Thyroid gland (tissue), 4 donors: ENCODE measurements at places on chromosomes 16 and 17.

DNA sequence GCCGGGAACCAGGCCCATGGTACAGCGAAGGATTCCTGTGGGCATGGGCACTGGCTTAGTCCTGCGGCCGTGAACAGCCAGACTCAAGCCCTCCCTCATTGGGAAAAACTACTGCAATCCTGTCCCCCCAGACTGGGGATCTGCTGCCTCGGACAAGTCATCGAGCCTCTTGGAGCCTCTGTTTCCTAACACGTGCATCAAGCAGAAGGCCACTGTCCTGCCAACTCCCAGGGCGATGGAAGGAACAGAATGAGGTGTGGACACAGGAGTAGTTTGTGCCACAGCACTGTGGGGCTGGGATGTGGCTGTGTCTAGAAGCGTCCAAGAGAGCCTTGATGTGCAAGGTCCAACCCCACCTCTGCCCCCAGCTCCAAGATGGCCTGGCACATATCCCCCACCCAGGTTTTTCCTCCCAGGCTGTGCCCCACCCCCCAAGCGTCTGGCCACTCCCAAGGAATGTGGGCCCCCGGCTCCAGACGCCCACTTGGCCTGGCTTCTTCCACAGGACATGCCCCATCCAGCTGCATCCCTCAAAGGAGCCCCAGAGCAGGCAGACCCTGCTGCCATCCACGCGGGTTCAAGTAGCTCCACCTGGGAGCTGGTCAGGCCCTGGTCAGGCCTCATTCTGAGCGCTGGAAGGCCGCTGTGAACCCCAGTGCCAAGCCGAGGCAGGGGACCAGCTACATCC is 3.4 kb downstream of the CAMKK1 start:
- DNase-seq = no peak

- DNase-seq = no peak
These were observed 31.3 kb upstream of the CCDC182 start for GRCh38 chr17:57776366-57776765.

- DNase-seq = no peak
These were observed 376.5 kb downstream of the CDH11 start for GRCh38 chr16:64745258-64745930.

DNA sequence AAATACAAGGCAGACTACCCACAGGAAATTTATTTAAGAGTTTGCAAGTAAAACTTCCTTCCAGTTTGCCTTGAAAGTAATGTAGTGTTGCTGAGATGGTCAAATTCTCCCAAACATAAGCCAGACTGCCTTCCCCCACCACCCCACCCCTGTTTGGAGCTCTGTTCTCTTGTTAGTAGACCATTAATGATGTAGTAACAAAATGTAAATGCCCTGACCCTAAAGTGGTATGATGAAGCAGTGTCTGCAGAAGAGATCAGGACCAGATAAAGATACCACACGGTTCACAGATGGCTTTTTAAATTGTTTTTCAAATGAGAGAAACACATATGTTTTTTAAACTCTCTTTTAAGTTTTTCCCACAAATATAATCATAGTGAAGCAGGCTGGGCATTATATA is 136.4 kb upstream of the TMEM97 start:
- DNase-seq = no peak

GRCh38 chr17:5583426-5584382 is 605 bp downstream of the NLRP1 start:
- peak; percentile 75 for DNase-seq

- DNase-seq = peak; percentile 94
These were observed 16.5 kb downstream of the CRISPLD2 start for GRCh38 chr16:84836234-84836647.

- DNase-seq = peak; percentile 80
These were observed 18.7 kb upstream of the ZNF689 start for GRCh38 chr16:30628628-30629540.

DNA sequence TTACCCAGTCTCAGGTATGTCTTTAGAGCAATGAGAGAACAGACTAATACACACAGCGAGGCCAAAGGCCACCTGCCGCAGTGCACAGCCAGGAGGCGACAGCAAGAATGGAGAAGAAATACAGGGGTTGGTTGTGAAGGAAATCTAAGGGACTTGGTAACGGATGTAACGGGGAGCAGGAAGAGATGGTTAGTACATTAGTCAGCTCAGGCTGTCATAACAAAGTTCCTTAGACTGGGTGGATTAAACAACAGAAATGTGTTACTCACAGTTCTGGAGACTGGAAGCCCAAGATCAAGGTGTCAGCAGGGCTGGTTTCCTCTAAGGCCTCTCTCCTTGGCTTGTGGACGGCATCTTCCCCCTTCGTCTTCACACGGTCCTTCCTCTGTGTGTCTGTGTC is 47.1 kb downstream of the TVP23C start:
- DNase-seq = no peak

DNA sequence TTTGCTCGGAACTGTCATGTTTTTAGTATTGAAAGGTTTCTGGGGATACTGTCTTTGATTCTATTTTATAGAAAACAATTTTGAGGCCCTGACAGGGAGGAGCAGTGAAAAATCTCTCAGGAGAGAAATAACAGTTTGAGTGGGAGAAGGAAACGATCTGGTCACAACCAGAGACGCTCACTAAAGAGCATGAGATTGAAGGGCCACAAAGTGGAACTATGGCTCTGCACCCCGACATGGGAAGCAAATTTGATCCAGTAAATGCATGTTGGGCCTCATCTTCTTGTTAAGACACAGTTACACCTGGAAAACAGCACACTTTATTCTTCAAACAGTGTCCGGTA is 492 bp downstream of the ERAL1 start:
- DNase-seq = no peak

GRCh38 chr17:9865586-9865985 is 39.5 kb downstream of the RCVRN start:
- DNase-seq = no peak

- no peak for DNase-seq
These were observed 15.7 kb downstream of the C16orf74 start for GRCh38 chr16:85735225-85735635.

GRCh38 chr16:27107185-27107592 is 40.5 kb downstream of the C16orf82 start:
- DNase-seq = no peak

GRCh38 chr16:54370278-54371040 is 83.9 kb upstream of the IRX3 start:
- DNase-seq = peak; percentile 19

GRCh38 chr17:45164734-45165269 is 3.1 kb downstream of the HEXIM2 start:
- DNase-seq = no peak

DNA sequence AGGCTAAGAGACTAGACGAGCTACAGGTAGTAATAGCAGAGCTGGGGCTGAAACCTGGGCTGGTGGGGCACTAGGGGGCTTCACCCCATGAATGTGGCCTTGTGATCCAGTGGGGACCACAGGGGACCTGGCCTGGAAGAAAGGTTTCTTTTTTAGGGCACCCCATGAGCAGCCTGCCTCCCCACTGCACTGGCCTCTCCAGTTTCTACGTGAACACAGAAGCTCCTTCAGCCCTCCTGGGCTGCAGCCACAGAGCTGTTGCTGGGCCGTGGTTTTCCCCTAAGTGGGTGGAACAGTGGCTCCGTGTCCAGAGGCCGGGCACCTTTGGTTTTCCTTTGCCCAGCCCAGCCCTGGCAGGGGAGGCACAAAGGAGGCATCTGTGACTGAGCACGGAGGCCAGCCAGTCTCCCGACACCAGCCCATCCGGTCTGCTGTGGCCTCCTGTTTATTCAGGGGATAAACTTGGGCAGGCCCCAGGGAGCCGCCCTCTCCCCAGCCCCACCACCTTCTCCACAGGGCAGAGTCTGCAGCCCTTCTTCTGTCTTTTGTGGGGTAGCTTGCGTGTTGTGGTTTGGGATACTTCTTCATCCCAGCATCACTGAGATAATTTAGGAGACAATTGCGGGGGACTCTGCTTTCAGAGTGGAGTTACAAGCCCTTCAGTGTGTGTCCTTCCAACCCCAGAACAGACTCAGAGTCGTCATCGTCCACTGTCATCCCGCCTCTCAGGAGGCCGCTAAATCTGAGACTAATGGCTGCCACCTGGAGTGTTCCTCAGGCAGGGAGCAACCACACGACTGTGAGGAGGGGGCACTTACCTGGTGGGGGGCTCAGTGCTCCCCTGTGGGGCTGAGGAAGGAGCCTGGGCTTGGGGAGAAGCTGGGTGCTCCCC is 85.3 kb downstream of the RAB11FIP4 start:
- no peak for DNase-seq

DNA sequence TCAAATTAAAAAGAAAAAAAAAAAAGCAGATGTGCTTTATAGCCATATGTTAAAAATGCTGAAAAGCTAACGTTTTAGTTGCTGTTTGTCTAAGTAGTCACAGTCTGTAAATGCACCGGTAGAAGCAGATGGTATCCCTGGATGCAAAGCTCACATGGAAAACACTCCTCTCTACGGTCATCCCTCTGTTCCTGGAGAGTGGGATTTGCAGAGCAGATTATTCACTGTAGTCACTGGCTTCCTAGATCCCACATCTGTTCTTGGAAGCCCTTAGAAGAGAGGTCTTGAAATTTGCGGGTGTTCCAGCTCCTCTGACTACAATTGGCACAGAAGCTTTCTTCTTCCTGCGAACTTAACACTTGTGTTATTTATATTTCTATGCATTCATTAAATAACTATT is 186.6 kb downstream of the PMP22 start:
- no peak for DNase-seq

DNA sequence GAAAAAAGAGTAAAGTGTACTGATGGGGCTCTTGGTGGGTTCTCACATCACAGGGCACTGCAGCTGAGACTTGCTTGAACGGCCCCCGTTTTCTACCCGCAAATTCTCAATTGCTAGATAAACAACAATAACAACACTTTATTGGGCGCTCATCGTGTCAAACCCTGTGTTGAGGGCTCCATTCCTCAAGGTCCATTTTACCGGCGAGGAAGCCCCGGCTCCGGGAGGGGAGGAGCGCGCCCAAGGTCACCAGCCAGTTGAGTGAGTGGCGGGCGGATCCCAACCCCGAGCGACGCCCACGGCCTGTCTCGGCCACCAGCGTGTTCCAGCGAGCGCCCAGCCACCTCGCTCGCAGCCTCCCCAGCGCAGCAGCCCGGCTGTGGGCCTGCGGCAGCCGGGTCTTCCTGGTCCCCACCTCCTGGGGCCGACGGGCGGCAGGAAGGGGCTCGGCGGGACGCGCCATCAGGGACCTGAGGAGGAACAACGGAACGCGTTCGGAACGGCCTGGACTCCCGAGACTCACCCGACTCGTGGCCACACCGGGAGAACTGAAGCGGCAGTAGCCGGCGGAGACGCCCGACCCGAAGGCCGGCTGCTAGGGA is 373 bp downstream of the CMC2 start:
- DNase-seq = peak; percentile 85

- peak; percentile 63 for DNase-seq
These were observed 573.4 kb downstream of the CDH13 start for GRCh38 chr16:83200005-83200779.

DNA sequence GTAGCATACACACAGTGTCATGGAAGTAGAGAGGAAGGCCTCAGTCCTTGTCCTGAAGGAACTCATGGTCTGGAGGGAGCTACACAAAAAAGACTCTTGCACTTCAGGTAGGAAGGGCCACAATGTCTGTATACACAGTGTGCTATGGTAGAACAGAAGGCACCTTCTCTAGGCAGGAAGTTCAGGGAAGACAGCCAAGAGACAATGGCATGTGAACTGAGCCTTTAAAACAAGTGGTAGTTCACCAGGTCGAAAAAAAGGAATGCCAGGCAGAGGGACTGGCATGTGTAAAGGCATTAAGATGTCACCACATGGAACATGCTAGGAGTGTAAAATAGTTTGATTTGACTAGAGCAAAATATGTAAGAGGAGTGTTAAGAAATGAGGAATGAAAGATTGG is 9.7 kb downstream of the GNAO1 start:
- DNase-seq = no peak

DNA sequence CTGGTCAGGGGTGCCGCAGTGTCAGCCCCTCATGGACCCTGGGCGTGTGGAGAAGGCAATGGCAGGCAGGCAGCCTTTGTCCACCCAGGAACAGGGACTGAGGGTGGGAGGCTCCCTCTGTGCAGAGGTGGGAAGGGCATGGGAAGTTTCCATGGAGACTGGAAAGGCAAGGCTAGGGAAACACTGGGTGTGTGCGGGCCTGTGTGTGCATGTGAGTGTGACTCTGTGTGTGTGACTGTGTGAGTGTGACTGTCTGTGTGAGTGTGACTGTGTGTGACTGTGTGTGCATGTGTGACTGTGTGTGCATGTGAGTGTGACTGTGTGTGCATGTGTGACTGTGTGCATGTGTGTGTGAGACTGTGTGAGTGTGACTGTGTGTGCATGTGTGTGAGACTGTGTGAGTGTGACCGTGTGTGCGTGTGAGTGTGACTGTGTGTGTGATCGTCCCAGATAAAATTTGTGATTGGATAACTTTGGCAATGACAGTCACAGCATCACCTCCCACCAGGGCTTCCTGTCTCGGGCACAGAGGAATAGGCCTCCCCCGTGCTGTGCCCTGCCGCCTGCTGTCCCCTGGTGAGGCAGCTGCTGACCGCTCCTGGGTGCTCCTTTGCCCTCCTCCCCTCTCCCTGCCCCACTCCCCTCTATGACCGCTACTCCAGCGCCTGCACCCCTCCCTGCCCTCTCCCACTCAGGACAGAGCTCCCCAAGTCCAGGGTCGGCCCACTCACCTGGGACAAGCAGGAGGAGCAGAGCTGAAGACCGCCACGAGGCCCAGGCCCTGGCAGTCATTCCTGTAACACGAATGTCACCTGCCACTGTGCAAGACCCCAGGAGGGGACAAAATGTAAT is 698 bp downstream of the CD300C start:
- no peak for DNase-seq

DNA sequence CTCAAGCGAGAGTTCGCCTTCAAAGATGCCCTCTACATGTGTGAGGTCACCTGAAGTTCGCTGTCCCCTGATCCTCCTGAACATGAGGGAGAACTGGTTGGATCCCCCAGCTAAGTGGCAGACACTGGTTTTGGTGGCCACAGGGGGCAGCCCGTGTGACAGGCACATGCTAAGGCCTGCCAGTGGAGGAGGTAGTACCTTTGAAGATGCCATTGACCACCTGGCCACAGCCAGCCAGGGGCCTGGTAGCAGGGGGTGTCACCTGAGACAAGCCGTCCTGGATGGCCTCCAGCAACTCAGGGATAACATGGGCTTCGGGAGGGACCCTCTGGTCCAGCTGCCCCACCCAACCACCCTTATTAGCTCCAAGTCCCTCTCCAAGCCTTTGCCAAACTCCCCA is 7.3 kb upstream of the ALDH3A1 start:
- no peak for DNase-seq

DNA sequence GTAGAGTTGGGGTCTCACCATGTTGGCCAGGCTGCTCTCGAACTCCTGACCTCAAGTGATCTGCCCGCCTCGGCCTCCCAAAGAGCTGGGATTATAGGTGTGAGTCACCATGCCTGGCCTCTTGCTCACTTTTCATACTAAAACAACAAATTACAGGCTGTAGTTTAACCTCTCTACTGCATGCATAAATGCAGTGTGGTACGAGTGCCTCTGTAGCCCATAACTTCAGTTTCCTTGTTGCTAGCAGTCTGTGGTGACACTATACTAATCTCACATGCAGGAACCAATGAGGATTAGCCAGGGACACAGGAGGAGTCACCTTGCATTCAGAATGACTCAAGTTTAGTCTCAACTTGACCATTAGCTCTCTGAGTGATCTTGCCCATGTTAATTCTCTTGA is 20.1 kb downstream of the HMOX2 start:
- DNase-seq = no peak
